ENCODE measurements at places on chromosomes 6 and 20. TPM values are rescaled to one million over a fixed set of nuclear protein-coding genes. Genes with fewer than 3 reads are reported as not detected.

DNA sequence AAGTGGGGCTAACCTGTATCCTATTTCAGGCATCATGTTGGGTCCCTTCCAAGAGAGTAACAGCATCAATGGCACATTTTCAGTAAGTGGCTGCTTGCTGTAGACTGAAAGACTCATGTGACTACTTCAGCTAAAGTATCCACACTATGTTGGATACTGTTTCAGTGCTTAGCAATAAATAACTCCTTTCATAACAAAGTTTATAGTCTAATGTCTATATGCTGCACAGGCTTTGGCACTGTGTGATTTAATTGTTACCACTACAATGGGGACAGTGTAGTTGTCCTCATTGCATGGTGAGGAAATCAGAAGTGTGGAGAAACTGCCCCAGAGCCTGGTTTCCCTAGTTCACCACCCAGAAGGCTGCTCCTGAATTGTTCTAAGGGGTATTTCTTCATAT, 318.0 kb upstream of the PTCHD4 start:
- DNase-seq = no peak

GRCh38 chr20:48849779-48850178, 22.0 kb upstream of the PREX1 start:
- DNase-seq = no peak

DNA sequence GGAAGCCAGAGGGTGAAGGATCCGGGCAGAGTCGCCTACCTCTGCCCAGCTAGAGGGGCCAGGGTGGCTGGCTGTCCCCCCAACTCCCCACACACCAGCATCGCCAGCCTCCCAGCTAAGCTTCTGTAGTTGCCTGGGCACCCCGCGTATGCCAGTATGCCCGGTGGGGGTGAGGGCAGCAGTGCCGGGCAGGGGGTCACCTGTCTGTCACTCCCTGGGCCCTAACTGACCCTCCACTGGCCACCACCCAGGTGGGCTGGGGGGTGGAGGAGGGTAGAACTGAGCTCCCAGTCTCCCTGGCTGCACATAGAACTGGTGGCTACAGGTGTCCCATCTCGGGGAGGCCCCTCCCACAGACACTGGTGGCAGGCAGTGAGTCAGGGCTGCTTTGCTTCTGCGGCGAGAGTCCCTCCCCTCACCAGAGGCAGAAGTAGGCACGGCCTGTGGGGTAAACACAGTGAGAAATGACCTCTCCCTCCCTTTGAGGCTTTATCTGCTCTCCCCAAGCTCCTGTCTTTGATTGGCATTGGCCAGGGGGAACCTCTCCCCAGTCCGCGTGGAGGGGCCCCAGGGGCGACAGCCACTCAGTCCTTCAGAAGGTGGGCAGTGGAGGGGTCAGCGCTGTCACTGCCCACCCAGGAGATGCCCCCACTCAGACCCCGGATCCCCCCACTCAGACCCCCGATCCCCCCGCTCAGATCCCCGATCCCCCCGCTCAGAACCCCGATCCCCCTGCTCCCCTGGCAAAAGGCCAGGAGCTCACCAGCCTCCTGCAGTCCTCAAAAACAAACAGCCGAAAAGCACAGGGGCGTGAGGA, 2.5 kb downstream of the NTSR1 start:
- no peak for DNase-seq

DNA sequence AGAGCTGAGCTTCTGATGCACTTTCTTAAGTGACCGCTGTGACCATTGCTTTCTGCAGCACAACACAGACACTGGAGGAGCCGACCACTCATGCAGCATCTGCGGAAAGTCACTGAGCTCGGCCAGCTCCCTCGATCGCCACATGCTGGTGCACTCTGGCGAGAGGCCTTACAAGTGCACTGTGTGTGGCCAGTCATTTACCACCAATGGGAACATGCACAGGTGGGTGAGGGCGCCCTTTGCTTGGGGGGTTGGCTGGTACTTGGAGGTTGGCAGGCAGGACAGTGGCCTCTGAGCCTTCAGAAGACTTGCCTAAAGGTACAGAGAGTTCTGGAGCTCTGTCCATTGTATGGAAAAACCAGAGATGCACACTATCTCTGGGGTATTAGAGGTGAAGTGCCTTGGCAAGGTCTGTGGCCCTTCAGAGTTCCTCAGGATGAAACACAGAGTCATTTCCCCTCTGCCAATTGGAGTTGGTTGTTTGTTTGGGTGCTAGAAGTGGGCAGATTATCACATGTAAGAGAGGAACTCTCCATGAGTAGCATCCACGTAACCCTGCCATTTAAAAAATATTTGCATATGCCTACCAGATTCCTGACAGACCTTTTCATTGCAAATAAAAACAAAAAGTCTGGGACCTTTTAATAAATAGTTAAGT, 81.5 kb downstream of the RREB1 start:
- no peak for DNase-seq

DNA sequence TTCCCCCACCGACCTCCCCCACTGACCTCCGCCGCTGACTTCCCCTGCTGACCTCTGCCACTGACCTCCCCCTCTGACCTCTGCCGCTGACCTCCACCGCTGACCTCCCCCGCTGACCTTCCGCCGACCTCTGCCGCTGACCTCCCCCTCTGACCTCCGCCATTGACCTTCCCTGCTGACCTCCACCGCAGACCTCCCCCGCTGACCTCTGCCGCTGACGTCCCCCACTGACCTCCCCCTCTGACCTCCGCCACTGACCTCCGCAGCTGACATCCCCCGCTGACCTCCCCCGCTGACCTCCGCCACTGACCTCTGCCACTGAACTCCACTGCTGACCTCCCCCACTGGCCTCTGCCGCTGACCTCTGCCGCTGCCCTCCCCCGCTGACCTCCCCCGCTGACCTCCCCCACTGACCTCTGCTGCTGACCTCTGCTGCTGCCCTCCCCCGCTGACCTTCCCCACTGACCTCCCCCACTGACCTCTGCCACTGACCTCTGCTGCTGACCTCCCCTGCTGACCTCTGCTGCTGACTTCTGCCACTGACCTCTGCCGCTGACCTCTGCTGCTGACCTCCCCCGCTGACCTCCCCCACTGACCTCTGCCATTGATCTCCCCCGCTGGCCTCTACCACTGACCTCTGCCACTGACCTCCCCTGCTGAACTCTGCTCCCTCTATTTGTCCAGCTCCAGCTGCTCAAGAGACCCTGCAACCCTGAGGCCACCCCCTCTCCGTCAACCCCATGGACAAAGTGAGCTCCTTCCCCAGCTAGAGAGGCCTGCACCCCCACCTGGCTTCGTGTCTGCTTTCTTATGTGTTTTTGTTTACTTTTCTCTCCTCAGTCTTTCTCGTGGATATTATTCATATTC, 91.4 kb upstream of the AFDN start:
- no peak for DNase-seq

DNA sequence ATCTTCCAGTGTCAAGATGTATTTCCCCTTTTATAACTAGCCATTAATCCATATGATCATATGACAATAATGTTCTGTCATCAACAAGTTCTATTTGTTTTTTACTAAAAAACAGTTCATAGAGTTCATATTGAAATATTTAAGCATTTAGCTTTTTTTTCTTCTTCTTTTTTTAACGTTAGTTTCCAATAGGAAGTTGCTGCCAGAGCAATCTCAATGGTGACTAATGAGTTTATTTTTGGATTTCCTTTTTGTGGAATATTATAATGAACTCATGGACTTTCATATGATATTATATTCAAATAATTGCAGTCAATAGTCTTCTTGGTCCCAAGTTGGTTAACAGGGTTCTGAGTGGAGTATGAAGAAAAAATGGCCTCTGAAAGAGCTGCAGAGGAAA, 343.3 kb downstream of the BCKDHB start:
- no peak for DNase-seq

DNA sequence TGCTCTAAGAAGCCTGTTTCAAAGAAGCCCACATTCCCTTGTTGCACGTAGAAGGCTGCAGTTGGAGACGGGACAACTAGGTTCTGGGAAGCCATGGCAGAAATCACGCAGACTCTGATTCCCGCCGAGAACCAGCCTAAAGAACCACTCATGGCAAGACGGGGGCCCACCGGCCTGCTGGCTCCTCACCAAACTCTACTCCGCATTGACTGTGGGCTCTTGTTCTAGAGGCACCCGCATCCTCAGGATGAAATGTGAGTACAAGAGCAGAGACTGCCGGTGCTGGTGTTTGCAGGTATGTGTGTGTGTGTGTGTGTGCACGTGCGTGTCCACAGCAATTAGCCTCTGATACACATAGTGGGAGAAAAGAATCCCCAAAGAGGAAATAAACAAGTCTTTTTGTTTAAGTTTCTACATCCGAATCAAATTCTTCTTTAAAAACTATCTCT, 42.3 kb upstream of the NR2E1 start:
- DNase-seq = no peak

DNA sequence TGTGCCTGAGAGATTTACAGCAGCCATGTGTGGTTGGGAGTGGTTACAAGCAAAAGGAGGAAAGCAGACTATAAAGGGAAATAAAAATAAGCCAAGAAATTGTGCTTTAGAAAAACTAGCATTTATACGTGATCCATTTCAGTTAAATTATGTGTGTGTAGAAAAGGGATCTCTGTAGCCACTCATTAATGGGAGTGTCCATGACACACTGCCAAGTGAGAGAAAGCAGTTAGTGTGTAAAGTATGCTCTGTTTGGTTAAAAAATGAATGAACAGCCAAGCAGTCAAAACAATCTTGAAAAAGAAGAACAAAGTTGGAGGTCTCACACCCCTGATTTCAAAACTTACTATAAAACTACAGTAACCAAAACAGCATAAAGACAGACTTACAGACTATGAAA, 67.9 kb upstream of the GGTLC1 start:
- no peak for DNase-seq

GRCh38 chr20:45459606-45460005, 9.9 kb upstream of the WFDC2 start:
- no peak for DNase-seq

GRCh38 chr6:170463101-170463721, 89.9 kb downstream of the PSMB1 start:
- no peak for DNase-seq

DNA sequence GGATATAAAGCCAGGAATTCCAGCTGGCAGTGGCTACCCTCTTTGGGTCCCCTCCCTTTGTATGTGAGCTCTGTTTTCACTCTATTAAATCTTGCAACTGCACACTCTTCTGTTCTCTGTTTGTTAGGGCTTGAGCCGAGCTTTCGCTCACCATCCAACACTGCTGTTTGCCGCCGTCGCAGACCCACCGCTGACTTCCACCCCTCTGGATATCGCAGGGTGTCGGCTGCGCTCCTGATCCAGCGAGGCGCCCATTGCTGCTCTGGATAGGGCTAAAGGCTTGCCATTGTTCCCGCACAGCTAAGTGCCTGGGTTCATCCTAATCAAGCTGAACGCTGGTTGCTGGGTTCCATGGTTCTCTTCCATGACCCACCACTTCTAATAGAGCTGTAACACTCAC, 1433.5 kb upstream of the ADGRB3 start:
- no peak for DNase-seq

- no peak for DNase-seq
These were observed 152.3 kb downstream of the CDC5L start for GRCh38 chr6:44539701-44540355.

- DNase-seq = no peak
These were observed 724.8 kb downstream of the HACE1 start for GRCh38 chr6:104134876-104135275.

GRCh38 chr6:164068527-164068926, 654.0 kb downstream of the QKI start:
- DNase-seq = no peak

GRCh38 chr6:41570259-41570615, 24.1 kb downstream of the FOXP4 start:
- no peak for DNase-seq

DNA sequence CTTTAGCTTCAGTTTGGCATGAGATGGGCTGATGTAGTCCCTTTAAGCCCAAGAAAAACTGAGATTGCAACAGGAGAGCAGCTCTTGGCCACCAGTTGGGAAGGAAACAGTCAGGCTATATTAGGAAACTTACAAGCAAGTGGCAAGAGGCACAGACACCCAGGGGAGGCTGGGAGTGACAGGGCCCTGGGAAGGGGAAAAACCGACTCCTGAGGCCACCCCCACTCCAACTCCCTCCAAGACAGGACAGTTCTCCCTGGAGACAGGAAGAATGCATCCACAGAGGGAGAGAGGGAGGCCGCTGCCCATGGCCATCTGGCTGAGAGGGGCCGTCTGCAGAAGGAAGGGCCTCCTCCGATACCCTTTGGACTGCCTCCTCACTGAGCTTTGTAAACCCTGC, 20.5 kb downstream of the JPH2 start:
- DNase-seq = no peak

DNA sequence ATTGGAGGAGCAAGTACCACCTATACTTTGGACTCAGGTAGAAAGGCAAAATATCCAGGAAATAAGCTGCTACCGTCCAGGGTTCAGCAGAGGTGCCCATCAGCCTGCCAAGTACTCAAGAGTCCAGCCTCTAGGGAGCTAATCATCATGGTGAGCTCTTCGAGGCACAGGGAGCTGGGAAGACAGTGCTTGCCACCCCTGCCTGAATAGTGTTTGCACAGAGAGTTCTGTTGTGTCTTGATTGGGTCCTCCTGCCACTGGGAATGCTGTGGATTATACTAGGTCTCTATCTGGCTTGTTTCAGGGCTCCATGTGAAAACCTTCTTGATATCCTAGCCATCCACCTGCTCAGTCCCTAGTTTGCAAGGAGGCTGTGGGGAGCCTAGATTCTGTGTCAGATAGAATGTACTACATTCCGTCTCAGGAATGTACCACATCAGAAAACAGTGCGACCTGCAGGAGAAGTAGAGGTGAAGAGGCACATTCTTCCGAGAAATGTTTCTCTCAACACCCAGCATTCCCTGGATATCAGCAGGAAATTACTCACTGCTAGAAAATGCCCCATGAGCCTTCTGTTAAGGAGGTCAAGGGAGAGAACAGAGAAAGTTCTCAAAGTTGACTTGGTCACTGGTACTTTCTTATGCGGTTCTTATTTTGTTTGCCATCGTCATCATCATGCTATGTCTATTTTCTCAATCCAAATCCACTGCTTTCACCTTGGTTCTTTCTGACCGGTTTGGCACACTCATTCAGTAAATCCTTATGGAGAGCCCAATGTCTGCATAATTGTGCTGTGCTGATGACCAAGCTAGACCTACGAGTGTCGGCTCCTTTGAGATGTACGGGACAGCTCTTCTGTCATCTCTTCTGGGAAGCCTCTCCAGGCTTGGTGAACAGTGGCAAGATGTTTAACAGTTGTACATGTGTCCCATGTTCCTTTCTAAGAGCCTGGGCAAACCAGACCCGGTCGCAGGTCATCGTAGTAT, 30.7 kb downstream of the PTPN1 start:
- no peak for DNase-seq

GRCh38 chr6:52555518-52556233, 21.2 kb downstream of the TRAM2 start:
- no peak for DNase-seq

- DNase-seq = no peak
These were observed 33.9 kb downstream of the KIZ start for GRCh38 chr20:21159658-21160380.

GRCh38 chr20:32155017-32155981, 45.8 kb downstream of the TM9SF4 start:
- DNase-seq = peak; percentile 67

STMND1 gene
- total RNA-seq = 1.8 TPM

PNPLA1 gene
- total RNA-seq = 0.35 TPM

KHDRBS2 gene
- 0.52 TPM for total RNA-seq

TBC1D20 gene
- total RNA-seq = 25.4 TPM

OTOR gene
- total RNA-seq = not detected

GPR6 gene
- not detected for total RNA-seq

TREML1 gene
- total RNA-seq = not detected
